HFF-Myc (cell line): ENCODE measurements at places on chromosomes 7 and 10.

DNA sequence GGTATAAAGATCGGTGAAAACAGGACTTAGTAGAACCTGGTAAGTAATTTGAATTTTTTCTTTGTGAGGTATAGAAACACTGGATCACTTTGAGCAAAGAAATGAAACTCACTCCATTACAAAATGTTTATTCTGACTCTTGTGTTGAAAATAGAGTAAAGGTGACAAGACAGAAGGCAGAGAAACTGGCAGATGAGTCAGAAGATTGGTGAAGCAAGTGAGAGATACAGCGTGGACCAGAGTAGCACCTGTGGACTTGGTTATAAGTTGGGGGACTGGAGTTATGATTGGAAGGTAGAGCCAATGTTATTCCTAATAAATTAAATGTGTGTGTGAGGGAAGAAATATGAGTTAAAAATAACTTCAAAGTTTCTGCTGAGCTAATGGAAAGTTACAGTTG lies 620.9 kb downstream of the ZWINT start:
- no peak for DNase-seq

GRCh38 chr10:126247446-126247975 lies 140.8 kb downstream of the ADAM12 start:
- peak; percentile 90 for DNase-seq

DNA sequence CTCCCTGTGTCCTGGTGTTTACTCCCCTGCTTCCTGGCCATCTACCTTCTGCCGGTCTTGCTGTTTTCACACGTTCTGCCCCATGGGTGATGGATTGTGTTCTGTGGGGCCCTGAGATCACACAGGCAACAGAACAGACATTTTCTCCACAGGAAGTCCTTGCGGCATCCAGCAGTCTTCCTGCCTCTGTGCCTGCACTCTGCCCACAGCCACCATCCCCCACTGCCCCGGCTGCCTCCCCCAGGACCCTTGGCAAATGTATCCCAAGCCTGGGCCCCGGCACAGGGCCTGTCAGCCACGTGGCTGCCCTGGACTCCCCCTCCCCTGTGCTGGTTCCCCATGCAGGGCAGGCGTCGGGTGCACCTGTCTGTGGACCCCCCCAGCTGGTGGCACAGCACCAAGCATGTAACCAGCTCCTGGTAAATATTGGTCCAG lies 184.2 kb downstream of the WDR37 start:
- DNase-seq: no peak

GRCh38 chr7:16801111-16801542 lies 3.7 kb downstream of the AGR2 start:
- DNase-seq: peak; percentile 62

DNA sequence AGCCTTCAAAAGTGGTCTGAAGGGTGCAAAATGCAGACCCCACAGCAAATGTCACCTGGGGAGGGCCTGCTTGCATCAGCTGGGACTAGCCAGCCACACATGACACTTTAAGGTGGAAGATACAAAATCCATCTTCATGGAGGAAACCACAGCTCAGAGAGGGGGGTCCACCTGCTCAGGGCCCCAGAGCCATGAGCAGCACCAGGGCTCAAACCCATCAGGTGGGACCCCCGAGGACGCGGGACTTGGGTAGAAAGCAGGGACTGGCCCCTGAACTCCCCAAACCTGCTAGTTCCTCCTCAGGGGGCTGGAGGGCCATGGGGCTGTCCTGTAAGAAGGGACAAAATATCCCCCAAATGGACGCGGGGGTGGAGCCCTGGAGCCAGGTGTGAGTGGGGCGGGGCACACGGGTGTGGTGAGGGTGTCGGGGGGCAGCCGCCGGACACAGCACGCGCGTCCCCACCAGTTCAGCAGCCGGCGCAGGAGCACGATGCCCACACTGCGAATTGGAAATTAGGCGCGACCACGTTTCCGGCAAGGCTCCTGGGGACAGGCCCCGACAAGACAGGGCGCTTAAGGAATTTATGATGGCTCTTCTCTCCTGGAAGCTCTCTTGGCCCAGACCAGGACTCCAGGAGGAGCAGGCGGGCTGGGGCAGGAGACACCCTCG lies 8.0 kb downstream of the PDGFA start:
- DNase-seq: no peak

DNA sequence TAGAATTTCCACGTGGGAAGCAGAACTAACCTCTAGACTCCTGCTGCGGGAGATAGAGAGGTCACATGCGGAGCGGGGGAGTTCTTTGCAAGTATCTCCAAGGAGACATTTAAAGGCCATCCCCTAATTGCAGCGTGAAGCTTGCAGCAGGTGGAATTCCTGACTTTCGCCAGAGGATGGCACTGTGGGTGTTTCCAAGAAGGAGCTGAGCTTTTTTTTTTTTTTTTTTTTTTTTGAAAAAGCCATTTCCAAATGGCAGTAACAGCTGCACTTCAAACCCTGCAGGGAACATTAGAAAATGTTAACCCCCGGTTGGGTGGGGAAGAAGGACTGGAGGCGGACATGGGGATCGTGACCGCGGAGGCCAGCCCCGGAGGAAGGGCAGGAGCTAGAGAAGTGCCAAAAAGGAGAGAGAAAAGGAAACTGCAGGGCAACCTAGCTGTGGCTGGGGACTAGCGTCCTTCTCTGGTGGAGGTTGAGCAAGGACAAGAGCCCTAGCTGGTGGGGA lies 487.7 kb downstream of the TYW1 start:
- DNase-seq: peak; percentile 6

GRCh38 chr10:30011396-30011795 lies 48.0 kb downstream of the JCAD start:
- DNase-seq: no peak

DNA sequence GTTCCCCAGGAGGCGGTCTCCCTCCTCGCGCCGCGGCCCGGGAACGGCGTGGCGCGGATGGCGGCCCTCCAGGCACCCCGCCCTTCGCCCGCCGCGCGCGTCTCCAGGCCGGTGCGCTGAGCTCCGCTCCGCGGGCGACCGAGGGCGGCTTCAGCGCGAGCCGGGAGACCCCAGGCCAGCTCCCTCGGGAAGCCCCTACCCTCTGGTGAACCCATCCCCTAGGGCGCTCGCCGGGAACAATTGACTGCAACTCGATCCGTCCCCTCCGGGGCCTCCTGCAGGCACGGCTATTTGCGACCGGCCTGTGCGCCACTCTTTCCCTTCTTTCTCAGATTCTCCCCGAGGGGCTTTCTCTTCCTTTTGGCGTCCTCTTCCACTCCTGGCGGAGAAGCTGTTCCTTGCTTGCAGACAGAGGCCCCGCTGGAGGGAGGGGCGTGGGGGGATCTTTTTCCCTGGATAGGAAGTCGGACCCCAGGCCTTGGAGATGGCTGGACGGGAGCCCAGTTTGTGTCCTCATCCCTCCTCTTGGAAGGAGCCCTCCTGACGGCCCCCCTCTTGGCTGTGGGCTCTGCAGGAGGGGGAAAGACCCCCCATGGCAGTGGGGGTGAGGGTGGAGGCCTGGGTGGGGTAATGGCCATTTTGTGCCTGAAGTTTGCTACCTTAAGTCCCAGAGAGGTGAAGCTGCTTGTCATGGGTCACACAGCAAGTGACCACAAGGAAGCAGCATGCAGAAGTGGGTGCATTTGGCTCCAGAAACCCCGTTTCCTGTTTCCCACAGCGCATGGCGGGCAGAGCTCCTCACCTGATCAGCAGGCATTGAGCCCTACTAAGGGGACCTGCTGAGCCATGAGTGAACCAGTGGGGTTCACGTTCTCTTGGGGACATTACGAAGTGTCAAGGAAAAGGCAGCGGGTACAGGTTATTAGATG lies 171.2 kb upstream of the TNRC18 start:
- no peak for DNase-seq

GRCh38 chr10:78467496-78468106 lies 433.9 kb downstream of the RPS24 start:
- DNase-seq: no peak

GRCh38 chr7:88761779-88762178 lies 2.3 kb downstream of the ZNF804B start:
- no peak for DNase-seq

DNA sequence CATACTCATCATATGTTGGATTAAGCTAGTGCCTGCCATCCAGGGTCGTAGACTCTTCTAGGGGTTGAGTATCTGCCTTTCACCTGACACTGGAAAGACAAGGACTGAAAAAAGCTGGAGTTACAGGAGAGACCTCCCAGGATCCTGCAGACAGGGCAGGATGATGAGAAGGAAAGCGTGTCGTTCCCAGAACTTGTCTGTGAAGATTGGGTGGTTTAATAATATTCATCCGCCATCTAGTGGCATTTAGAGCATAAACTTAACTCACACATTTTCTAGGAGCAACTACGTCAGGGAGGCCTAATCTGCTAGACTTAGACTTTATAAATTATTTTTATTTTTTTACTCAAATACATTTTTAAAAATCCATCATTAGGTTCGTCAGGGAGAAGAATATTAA lies 59.6 kb downstream of the ADRB1 start:
- peak; percentile 29 for DNase-seq

- no peak for DNase-seq
Measured at GRCh38 chr7:7704867-7705266, 13.5 kb downstream of the RPA3 start.

DNA sequence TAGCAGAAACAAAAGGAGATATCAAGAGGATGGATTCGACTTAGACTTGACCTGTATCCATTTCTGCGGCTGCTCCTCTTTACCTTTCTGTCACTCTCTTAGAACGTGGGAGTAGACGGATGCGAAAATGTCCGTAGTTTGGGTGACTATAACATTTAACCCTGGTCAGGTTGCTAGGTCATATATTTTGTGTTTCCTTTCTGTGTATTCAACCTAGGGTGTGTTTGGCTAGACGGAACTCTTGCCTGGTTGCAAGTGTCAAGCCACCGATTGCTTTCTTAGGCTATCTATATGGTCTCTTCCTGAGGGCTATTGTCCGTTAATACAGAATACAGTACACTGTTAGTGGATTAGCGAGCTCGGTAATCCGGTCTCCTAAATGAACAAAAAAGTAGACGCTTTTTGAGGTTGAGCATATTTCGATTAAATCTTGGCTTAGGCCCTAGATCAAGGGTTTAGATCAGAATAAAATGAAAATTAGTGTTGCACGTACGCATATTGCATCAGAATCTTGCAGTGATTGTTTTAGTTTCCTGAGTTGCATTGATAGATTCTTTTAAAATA lies 1.2 kb downstream of the PTEN start:
- DNase-seq: no peak

GRCh38 chr7:97971120-97971989 lies 18.6 kb downstream of the OCM2 start:
- DNase-seq: no peak

GRCh38 chr7:121204537-121204936 lies 124.3 kb upstream of the WNT16 start:
- peak; percentile 63 for DNase-seq

DNA sequence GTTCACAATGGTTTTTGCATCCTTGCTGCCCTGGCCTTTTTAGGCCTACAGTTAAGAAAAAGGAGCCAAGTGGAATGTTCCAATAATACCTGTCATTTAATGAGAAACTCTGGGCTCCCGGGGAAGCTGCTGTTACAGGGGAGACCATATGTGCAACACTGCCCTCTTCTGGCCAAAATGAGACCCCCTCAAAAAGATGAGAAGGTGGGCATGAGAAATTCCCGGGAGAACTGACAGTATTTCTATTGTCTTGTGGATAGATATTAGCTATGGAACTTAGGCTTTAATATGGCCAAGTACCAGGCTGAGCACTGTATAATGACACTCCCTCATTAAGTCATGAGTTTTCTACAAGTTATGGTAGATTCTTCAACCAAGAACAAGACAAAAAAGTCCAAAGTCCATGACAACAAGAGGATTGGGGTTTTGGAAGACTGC lies 99.4 kb downstream of the CCDC3 start:
- DNase-seq: peak; percentile 16
